ENCODE measurements at places on chromosomes 7 and 10.

GRCh38 chr7:47572094-47572445 lies 9.8 kb downstream of the TNS3 start:
- no peak for DNase-seq

GRCh38 chr10:133461027-133461426 lies 7.3 kb downstream of the SCART1 start:
- DNase-seq, result no peak

GRCh38 chr10:125029584-125030242 lies 87.8 kb downstream of the ZRANB1 start:
- DNase-seq, result no peak

- DNase-seq, result peak; percentile 51
Measured at GRCh38 chr10:73218431-73219191, 28.4 kb downstream of the DNAJC9 start.

DNA sequence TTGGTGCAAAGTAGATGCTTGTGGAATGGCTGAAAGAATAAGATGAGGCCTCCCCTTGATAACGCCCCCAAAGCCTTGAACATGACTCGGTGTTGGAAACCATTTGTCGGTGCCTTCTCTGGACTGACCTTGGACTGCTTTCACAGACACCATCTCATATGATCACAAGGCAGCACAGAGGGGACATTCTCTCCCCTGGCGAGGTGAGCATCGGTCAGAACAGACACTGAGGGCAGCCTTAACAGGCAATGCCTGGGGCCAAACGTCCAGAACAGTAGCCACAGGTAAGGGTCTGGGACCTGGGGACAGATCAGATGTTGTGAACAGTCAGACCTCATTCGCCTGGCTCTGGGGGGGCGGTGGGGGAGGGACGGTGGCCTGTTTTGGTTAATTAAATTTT lies 2.8 kb upstream of the TRRAP start:
- DNase-seq, result no peak

- no peak for DNase-seq
Measured at GRCh38 chr7:121913947-121914675, 41.1 kb downstream of the PTPRZ1 start.

DNA sequence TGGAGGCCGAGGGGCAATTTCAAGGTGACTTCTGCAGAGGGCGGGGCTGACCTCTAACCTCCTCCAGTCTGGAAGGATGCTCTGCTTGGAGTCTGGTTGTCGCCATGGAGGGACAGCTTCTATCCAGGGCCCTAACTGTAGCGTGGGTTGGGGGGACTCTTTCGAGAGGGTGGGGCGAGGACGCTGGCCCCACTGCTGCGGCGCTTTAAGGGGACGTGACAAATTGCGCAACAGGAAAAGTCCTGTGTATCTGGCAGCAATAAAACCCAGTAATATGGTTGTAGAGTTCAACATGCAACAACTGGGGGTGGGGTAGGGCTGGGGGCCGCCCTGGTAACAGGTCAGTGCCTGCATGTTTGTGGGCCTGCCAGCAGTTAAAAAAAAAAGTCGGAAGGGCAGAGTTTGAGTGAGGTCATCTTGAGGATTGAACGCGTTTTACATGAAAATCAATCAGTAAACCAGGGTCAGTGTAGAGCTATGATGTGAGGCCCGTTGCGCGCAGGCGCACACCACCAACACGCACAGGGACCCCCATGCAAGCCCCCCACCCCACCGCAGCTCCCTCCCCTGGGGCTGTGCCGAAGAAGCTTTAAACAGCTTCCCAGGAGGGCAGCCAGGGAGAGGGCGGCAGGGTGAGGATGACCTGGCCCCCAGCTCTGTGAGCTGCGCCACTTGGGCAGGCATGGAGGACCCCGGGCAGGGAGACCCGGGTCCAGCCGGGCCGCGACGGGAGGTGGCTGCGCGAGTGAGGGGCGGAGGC lies 4.3 kb downstream of the SHH start:
- no peak for DNase-seq

DNA sequence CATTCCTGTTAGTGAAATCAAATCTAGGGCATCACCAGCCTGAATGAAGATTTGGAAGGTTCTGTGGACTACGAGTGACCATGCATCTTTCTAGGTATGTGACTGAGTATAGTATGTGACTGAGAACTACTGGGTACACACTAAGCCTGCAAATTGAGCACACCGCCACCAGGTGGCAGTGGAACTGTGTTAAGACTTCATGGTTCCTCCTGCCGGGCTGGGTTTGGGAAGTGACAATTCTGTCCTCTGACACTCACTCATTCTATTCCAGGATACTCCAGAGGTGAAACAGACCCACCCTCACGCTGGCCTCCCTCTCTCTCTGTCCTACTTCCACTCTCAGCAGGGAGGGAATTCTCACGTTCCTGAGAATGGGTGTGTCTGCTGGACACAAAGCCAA lies 84.0 kb upstream of the TMEM248 start:
- peak; percentile 86 for DNase-seq

DNA sequence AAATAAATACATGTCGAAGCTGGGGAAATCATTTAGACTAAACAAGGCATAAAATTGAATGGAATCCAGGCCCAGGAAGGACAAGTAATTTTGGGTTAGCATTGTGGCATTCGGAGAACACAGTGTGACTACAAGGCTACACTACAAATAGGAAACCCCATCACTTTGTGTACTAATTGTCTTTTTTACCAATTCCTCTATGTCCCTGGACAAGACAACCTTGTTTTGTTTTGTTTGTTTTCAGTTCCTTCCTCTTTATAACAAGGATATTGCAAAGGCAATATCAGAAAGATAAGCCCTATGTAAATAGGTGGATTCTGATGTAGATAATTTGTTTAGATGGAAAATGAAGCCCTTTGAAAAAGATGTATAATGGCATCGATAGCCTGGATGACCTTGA lies 215.9 kb upstream of the MKLN1 start:
- no peak for DNase-seq

GRCh38 chr10:75772153-75772887 lies 340.9 kb downstream of the LRMDA start:
- DNase-seq, result peak; percentile 50

DNA sequence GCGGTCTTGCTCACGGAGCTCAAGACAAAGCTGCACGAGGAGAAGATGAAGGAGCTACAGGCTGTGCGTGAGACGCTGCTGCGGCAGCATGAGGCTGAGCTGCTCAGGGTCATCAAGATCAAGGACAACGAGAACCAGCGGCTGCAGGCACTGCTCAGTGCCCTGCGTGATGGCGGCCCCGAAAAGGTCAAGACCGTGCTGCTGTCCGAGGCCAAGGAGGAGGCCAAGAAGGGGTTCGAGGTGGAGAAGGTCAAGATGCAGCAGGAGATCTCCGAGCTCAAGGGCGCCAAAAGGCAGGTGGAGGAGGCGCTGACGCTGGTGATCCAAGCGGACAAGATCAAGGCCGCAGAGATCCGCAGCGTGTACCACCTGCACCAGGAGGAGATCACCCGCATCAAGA lies 51.4 kb downstream of the JAKMIP3 start:
- DNase-seq, result no peak

DNA sequence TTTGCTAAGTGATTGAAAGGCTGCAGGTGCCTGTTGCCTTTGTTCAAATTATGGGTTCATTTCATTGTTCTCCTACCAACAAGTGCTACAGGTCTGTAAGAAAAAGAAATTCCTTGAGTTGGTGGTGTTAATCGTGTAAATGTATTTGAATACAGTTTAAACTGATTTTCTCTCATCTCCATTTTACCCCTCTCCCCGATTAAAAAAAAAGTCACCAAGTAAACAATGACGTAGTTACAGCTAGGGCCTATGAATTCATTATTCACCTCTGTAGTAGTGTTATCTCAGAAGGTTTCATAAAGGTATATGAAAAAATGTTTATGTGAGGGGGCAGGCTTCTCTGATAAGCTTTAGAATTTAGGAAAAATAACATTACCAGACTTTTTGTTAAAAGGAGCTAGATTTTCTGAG lies 1.1 kb downstream of the REEP3 start:
- peak; percentile 42 for DNase-seq

DNA sequence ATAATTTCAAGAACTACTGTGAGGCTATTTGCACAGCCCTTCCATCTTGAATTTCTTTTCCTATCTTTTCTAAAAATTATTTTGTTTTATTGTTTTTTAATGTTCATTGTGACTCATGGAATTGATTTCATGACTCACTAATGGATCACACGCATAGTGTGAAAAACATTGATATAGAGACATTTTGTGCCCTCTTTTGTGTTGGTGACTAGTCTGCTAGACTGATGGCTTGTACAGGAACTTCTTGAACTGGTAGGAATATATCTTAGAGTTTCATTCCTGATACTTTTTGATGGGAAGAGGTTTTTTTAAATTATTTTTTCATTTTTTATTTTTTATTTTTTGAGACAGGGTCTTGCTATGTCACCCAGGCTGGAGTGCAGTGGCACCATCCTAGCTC lies 12.6 kb upstream of the NOC3L start:
- no peak for DNase-seq

GRCh38 chr7:83648464-83649241 lies at the start of gene SEMA3E:
Gene SEMA3E, minus strand, starts transcription at chr7:83649139.
- DNase-seq, result no peak

GRCh38 chr10:49001402-49001801 lies 61.8 kb upstream of the LRRC18 start:
- DNase-seq, result no peak

GRCh38 chr10:15642095-15642494 lies 77.6 kb downstream of the ITGA8 start:
- DNase-seq, result no peak

DNA sequence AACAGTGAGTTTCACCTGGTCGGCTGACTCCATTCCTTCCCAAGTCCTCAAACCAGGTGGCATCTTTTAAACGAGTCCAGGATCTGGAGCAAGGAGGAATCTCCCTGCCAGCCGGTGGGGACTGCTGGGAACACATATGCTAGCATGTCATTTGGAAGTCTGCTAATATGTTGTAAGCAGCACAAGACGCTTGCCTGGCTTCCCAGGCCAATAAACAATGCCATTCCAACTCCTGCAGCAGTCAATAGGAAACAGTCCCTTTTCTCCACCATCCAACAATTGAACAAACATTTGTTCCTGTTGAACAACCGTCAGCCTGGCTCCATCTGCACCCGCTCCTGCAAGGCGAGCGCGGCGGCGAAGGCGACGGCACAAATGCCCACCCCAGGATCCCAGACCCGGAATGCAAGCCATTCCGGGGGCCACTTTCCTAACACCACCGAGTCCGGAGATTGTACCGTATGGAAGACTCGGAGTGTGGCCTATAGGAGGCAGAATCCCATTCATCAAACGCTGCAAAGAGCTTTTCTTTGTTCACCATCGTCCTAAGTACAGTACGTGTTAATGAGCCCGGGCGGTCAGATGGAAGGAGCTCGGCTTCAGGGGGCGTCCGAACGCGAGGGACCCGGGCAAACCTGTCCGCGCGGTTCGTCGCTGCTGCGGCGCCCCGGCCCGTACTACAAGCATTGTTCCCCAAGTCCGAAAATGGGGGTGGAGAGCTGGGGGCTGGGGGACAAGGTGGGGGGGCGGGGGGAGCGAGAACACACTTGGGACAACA lies 1.6 kb downstream of the FAM53B start:
- peak; percentile 67 for DNase-seq

DNA sequence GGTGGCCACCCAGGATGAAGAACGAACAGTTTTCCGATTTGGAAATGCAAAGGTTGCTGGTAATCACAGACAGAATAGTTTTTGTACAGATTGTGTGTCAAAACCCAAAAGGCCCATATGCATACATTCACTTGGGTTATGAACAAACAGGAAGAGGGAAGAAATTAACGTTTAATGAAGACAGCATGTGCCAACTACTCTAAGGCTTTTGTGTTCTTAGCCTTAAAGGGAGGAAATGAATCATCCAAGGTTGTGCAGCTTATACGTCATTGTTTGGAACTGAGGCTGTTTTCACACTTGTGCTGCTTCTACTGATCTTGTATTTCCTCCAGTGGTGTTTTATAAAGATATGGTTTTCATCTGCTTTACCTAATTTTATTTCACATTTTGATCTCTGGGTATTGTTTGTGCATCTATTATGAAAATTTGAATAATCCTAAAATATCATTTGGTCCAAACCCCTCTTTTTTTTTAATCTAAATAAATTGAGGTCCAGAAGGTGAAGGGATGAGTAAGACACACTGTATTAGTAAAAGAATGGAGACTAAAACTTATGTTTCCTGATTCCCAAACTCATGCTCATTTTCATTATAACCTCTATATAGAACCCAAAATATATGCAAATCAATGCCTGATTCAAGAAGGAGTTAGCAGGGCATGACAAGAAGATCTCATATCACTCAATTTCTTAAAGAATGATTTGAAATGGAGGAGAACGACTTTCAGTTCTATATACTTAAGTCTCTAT lies 373.1 kb downstream of the THSD7A start:
- DNase-seq, result no peak

DNA sequence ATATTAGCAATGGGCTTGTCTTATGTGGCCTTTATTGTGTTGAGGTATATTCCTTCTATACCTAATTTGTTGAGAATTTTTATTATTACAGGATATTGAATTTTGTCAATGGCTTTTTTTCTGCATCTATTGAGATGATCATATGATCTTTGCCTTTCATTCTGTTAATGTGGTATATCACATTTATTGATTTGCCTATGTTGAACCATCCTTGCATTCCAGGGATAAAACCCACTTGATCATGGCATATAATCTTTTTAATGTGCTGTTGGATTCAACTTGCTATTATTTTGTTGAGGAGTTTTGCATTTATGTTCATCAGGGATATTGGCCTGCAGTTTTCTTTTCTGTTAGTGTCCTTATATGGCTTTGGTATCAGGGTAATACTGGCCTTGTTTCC lies 91.8 kb upstream of the KLF14 start:
- peak; percentile 3 for DNase-seq

DNA sequence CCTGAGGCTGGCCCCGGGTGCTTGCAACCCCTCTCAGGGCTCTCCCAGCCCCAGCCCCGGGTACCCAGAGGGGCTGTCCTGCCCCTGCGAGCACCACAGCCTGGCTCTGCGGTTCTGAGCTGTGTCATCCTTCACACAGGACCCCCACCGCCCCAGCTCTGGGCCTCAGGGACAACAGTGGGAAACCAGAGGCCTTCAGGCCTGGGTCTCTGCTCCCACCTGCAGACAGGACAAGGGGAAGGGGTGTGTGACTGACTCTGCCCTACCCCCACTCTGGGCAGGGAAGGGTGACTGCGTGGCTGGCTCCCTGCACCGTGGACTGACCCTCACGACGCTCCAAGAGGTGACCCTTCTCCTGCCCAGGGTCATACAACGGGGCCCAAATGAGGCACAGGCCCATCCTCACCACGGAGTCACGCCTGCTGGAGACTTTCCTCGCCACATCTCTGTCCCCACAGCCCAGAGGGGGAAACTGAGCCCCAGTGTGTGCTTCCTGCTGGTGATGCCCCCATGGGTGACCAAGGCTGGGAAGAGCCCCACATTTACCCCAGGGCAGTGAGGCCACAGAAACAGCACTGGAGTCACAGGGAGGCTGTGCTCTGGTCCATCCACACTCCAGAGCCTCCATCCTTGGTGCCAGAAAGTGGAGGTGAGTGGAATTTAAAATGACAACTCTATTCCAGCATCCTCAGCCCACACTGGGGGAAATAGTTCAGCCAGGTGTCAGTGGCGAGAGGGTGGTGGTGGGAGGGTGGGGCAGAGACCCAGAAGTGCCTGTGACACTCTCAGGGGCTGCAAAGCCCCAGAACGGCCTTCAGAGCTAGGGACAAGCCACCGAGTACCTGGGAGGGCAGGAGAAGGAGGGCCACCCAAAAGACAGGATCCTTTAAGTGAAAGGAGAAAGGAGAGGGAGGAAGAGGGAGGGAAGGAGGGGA lies 13.6 kb downstream of the CAMK2B start:
- DNase-seq, result no peak

GRCh38 chr7:147089051-147089461 lies 972.5 kb downstream of the CNTNAP2 start:
- no peak for DNase-seq
